ENCODE measurements at places on chromosomes 7 and 10.
A peak's percentile ranks its signal among the peaks of the same experiment; 100 is the strongest.

DNA sequence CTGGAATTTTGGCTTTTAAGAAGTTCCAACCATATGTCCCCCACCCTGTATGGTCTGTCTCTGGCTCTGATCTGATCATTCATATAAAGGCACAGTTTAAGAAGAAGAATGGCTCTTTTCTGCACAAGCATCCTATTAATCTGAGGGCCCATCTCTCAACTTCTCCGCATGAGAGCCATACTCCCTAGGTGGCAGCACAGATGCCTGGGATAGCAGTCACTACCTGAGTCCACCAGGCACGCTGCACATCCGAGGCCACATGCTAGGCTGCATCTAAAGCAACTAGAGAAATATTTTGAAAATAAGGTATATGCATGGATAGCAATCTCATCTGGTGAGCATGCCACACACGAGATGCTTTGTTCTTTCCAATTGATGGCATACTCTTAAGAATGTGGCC is 565.5 kb downstream of the PARD3 start:
- no peak for DNase-seq

DNA sequence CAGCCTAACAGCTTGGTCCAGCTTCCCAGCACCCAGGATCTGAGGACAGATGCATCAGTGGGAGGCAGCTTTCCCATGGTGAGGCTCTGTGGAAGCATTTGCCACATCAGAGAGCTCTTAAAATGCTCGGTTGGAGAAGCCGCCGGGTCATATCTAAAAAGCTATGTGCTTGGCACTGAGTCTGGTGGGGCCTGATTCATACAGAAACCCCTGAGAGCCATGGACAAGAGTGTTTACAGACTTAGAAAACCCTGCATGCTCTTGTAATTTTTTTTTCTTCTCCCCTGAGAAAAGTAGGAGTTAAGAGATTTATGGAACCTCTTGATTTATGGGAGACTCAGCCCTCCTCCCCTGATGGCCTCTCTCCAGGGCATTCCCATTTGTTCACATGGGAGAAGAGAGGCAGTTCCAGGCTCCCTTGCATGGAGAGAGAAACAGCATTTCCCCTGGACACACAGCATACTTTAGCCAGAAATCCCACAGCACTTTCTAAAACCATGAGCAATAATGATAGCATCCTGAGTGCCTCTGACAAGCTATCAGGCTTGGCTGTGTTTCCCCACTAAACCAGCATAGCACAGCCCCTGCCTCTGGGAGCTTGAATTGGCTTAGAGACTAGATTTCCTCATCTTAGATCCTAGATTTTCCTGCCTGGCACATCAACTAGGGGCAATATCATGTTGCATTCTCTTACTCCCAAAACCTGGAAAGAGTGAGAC is 322.1 kb upstream of the AUTS2 start:
- DNase-seq: no peak

DNA sequence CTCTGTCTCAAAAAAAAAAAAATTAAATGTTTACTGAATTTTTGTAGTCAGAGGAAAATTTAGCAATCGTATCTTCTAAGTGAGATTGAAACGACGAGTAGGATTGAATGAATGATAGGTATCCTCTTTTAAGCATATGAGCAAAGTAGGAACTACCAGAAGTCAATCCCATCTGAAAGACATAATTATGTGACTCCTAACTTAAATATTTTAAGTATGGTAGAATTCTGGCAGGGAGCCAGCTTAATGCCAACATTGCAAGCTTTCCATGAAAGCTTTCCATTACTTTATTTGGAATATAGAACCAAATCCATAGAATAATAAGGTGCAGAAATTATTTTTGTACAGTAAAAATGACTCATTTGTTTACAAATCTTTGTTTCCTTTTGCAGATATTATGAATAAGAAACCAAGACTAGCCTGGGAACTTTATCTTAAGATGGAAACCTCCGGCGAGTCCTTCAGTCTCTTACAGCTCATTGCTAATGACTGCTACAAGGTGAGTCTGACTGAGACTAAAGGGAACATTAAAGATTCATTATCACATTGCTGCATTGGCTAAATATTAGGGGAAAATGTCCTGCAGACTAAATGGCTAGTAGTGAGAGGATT is 50.2 kb upstream of the UBN2 start:
- no peak for DNase-seq

DNA sequence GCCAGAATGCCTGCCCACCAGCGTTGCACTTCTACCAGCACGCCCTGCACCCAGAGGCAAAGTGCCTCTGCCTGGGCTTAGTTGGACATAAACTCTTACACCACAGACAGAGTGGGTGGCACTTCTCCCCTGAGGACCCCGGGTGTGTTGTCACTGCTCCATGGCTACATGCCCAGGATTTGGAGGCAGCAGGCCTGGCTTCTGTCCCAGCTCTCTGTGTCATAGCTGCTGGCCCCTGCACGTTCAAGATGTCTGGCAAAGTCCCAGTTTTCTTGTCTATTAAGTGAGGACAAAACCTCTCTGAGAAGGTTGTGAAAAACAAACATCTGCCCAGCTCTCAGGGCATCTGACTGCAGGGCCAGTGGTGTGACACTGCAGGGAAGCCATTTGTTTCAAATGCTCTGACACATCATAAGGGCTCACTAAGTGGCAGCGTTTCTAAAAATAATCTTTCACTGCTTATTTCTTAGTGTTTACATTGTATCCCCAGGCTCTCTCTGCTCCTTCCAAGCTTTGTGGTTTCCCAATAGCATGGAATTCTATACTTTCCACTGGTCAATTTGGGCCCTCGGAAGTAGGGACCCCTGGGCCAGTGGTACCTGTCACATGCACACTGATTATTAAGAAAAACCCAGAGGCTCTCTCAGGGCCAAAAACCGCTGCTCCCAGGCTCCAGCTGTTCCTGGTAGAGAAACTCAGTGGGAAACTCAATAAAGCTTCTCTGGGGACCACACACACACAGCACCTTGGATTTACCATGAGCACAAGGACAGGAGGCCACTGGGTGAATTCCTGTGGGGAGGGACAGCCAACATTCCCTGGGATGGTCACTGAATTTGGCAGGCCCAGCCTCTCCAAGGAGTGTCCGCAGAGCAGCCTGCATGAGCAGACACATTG is 86.2 kb upstream of the ANLN start:
- no peak for DNase-seq

DNA sequence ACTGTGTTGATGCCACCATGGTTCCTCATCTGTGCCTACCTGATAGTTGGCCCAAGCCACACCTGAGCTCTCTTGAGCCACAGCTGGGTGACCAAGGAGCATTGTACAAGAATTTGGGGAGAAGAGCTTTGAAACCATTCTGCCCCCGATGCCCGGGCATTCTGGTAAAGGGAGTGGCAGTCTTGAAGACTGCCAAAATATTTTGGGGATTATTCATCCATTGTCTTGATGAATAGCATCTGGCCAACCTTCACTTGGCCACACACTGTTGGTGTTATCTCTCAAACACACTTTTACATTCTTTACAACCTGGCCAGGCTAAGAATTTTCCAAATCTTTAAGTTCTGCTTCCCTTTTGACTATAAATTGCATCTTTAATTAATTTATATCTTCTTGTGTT is 113.1 kb upstream of the PCBD1 start:
- no peak for DNase-seq

DNA sequence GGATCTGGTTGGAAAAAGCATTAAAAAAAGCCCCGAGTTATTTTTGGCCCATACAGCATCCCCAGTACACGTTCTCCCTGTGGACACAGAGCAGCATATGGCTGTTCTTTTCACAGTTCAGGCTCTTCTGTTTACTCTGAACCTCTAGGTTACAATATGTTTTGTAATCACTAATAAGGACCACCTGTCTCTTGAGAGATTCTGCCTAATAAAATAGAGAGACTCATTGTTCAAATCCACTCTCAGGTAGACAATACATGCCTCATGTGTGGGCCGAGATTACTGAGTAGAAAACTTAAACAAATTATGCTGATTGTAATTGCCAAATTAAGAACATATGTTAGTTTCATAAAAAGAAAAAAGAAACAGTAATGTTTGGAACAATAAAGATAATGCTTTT is 647.7 kb downstream of the GRM8 start:
- DNase-seq: no peak

DNA sequence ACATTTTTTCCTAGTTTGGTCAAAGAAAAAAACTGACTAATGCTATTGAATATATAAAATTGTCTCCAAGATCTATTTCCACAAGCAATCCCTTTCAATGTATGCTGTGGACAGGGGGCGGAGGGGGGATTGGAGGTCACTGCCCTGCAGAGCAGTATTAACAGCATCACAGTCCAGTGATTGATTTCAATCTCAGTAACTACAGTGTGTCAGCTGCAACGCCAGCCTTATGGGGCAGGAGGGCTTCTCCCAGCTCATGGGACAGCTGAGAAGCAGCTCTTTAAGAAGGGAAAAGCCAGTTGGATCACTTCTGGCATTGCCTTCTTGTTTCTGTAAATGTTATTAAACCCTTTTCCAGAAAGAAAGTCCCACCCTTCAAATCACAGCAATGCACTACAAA is 65.0 kb downstream of the RAPGEF5 start:
- no peak for DNase-seq

DNA sequence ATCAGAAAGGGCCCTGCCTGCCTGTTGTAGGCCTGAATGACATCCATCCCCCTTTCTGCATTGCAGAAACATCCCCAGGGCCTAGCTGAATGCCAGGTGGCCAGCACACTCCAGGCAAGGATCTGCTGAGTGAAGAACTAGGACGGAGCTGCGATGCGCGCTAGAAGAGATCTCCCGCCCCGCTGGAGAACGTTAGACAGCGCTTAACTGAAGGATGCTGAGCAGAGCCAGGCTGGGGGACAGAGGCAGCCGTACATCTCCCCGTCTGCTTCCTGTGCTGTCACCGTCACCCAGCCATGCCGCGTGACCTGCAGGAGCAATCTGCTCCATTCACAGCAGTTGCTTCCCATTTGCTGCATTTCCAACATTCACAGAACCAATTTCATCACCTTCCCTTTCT is 73.3 kb downstream of the FAM53B start:
- DNase-seq: no peak

DNA sequence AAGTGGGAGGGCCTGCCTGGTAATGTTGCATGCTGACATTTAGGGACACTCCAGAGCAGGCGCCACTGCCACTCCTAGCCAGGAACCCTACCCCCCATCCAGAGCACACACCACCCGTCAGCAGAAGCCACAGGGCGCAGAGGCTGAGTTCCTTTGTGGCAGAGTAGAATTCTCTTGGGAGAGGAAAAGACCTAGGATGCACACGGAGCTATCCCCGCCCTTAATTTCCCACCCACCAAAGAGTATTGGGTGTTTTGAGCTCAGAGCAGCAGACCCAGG is 702 bp upstream of the INSYN2A start:
- DNase-seq: no peak

DNA sequence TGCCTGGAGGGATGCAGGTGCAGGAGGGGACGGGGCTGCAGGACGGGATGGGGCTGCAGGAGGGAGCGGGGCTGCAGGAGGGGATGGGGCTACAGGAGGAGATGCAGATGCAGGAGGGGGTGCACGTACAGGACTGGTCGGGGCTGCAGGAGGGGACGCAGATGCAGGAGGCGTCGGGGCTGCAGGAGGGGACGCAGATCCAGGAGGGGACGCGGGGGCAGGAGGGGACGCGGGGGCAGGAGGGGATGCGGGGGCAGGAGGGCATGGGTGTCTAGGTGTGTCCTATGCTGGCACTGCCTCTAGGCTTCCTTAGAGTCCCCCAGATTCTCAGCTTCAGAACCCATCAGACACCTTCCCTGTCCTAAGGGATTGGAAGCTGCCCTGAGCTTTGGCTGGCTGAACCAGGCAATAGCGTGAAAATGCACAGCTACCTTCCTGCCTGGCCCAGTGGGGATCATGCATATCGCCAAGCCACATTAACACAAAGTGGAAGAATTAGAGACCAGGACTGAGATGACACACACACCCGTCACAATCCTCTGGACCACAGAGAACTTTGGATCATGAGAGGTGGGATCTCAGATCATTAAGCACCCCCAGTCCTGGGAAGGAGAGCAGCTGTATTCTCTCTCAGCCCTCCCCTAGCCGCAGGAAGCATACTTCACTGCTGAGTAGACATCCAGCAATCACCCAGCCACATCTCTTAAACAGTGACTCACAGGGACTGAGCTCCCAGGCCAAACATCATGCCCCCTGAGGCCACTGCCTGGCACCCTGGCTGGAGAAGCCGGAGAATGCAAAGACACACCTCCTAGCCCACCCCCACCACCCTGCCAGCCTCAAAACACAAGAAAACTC is 67.3 kb downstream of the VWA2 start:
- DNase-seq: no peak

- DNase-seq: peak; percentile 79
These were observed 31.8 kb upstream of the SHH start for GRCh38 chr7:155844019-155844453.

GRCh38 chr7:127918130-127918529 is 113.1 kb downstream of the LRRC4 start:
- no peak for DNase-seq

DNA sequence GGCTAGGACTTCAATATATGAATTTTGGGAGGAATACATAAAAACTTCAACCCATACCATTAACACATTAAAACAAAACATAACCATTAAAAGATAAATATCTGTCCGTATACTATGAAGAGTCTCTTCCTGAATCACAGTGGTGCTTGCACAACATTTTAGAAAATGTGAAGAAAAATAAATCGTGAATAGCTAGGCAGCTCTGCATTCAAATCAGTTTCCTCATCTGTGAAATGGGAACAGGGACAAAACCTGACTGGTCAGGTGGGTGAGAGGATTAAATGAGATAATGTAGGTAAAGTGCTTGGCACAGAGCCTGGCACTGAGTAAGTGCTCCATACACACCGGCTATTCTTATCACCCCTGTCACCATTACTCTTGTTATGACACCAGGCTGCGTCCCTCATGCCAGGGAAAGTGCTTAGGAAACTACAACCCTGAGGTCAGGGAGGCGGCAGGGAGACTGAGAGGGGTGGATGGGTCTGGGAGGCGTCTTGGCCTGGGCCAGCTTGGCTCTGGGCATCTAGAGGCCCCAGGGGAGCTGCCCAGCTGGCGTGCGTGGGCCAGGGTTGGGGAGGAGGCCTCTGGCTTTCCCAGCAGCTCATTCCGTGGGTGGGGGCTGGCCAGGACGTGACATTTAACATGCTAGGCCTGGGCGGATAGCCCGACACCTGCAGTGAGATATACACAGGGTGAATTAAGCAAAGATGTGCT is 78.3 kb downstream of the SH3PXD2A start:
- DNase-seq: no peak

- no peak for DNase-seq
These were observed 424.6 kb upstream of the NFE2L3 start for GRCh38 chr7:25727446-25727845.

DNA sequence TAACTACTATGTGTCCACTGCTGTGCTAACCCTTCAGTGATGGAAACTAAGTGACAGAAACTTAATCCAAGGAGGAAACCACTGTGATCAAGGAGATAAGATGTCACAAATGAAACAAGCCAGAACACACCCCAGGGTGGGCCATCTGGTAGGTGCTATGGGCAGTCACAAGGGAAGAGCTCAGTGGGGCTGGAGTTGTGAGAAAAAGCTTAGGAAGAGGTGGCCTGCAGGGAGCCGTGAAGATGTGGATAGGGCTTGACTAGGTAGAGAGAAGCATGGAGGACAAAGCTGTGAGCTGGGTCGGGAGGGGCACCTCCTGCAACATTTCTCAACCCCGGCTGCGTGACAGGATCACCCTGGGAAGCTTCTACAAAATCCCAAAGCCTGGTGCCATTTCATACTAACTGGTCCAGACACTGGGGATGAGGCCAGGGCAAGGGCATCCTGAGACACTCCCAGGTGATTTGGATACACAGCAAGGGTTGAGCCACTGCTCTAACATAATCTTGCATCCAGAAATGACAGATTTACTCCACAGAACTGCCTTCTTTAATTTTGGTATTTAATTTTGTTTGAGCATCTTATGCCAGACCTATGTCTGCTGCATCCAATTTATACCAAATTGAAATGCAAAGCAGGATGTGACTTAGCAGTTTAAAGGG is 69.3 kb downstream of the OSBPL3 start:
- no peak for DNase-seq
